ENCODE measurements at places on chromosomes 7 and 10.

GRCh38 chr7:53326634-53327033, 291.2 kb downstream of the POM121L12 start:
- no peaks in the 10 kb centered on the region for H3K36me3 ChIP-seq
- no peaks in the 10 kb centered on the region for H3K27me3 ChIP-seq

GRCh38 chr10:91163269-91163868, 57.1 kb upstream of the PCGF5 start:
- H3K4me1 ChIP-seq, result peaks cover 6% of the 10 kb centered on the region
- peaks cover 56% of the 10 kb centered on the region for H3K27me3 ChIP-seq

- peaks cover 63% of the 10 kb centered on the region for H3K27me3 ChIP-seq
- DNase-seq, result no peak
- no peak overlapping the region for H3K4me3 ChIP-seq
Measured at GRCh38 chr7:8255680-8256655, 6.0 kb downstream of the ICA1 start.

DNA sequence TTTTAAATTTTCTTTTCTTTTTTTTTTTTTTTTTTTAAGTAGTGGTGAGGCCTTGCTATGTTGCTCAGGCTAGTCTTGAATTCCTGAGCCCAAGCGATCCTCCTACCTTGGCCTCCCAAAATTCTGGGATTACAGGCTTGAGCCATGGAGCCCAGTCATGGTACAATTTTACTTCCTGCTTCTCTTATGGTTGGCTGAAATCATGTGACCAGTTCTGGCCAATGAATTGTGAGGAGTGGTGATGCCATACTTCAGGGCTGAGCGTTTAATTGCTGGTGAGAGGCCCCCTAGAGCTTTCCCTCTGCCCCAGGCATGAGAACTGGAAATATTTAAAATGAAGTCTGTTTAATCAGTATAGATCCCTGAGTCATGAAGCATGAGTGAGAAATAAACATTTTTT, 22.2 kb upstream of the BAIAP2L1 start:
- no peak overlapping the region for H3K4me3 ChIP-seq
- DNase-seq, result peak; percentile 72
- H3K4me1 ChIP-seq, result no peaks in the 10 kb centered on the region
- H3K27ac ChIP-seq, result no peak overlapping the region
- no peaks in the 10 kb centered on the region for H3K36me3 ChIP-seq

GRCh38 chr7:102988631-102989560, 76.1 kb downstream of the LRRC17 start:
- no peak for DNase-seq
- H3K4me1 ChIP-seq, result peaks cover 22% of the 10 kb centered on the region
- H3K27me3 ChIP-seq, result no peaks in the 10 kb centered on the region
- H3K27ac ChIP-seq, result no peak overlapping the region
- H3K36me3 ChIP-seq, result no peaks in the 10 kb centered on the region

- no peaks in the 10 kb centered on the region for H3K27me3 ChIP-seq
- no peak overlapping the region for H3K4me3 ChIP-seq
- no peak for DNase-seq
- no peak overlapping the region for H3K27ac ChIP-seq
Measured at GRCh38 chr10:96591946-96592345, 5.1 kb upstream of the TM9SF3 start.

- H3K4me3 ChIP-seq, result no peak overlapping the region
- H3K36me3 ChIP-seq, result no peaks in the 10 kb centered on the region
- no peak overlapping the region for H3K27ac ChIP-seq
- peaks cover 20% of the 10 kb centered on the region for H3K4me1 ChIP-seq
- H3K27me3 ChIP-seq, result no peaks in the 10 kb centered on the region
- DNase-seq, result no peak
Measured at GRCh38 chr7:106344861-106345260, 60.1 kb upstream of the NAMPT start.

- peaks cover 84% of the 10 kb centered on the region for H3K36me3 ChIP-seq
- H3K4me3 ChIP-seq, result no peak overlapping the region
- peaks cover 21% of the 10 kb centered on the region for H3K4me1 ChIP-seq
Measured at GRCh38 chr7:100884736-100885439, 4.6 kb downstream of the UFSP1 start.

DNA sequence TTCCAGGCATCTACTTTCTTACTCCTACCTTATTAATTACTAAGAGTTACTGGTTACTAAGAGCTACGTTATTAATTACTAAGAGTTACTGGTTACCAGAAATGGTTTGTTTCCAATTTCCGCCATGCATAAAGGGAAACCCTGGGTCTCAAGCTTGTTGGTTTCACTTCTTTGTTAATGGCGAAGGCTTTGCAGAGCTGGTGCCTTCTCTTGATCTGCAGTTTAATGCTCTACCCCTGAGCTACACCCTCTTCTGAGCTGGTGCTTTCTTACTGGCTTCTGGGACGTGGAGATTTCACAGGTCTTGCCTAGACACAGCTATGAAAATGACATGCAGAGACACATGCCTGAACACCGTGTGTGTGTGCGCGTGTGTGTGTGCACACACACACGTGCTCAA, 560 bp downstream of the CPA4 start:
- H3K27ac ChIP-seq, result no peak overlapping the region
- no peaks in the 10 kb centered on the region for H3K27me3 ChIP-seq
- H3K4me1 ChIP-seq, result no peaks in the 10 kb centered on the region
- H3K4me3 ChIP-seq, result no peak overlapping the region
- DNase-seq, result no peak

GRCh38 chr10:60453036-60453435, 63.4 kb upstream of the ANK3 start:
- no peaks in the 10 kb centered on the region for H3K27me3 ChIP-seq
- no peaks in the 10 kb centered on the region for H3K36me3 ChIP-seq
- no peaks in the 10 kb centered on the region for H3K4me1 ChIP-seq
- no peak overlapping the region for H3K4me3 ChIP-seq
- DNase-seq, result no peak

DNA sequence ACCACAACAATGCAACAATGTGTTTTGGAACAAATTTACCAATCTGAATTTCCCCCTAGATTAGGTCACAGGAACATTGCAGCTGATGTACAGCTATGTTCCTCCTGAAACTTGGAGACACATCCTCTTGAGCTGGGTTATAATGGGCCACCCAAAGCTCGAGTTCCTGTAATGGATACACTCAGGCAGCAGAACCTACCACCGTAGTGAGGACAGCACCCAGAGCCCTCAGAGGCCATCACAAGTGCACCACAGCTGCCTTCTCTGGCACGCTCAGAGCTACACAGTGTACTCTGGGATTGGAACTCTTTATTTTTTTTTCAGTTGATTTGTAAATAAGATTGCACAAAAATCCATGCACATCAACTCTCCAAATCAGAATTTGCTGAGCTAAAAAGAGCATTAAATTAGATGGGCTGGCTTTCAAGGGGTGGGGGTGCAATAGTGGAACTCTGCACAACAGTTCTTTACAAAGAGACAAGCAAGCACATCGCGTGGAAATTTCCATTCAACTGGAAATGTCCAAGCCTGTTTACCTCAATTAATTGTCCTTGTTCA, 56.7 kb downstream of the EGFR start:
- H3K36me3 ChIP-seq, result no peaks in the 10 kb centered on the region
- DNase-seq, result no peak
- no peaks in the 10 kb centered on the region for H3K27me3 ChIP-seq

- H3K36me3 ChIP-seq, result peaks cover 4% of the 10 kb centered on the region
- no peak for DNase-seq
- H3K27me3 ChIP-seq, result no peaks in the 10 kb centered on the region
- H3K4me3 ChIP-seq, result no peak overlapping the region
- H3K4me1 ChIP-seq, result no peaks in the 10 kb centered on the region
Measured at GRCh38 chr10:102608487-102608886, 35.8 kb upstream of the TRIM8 start.

DNA sequence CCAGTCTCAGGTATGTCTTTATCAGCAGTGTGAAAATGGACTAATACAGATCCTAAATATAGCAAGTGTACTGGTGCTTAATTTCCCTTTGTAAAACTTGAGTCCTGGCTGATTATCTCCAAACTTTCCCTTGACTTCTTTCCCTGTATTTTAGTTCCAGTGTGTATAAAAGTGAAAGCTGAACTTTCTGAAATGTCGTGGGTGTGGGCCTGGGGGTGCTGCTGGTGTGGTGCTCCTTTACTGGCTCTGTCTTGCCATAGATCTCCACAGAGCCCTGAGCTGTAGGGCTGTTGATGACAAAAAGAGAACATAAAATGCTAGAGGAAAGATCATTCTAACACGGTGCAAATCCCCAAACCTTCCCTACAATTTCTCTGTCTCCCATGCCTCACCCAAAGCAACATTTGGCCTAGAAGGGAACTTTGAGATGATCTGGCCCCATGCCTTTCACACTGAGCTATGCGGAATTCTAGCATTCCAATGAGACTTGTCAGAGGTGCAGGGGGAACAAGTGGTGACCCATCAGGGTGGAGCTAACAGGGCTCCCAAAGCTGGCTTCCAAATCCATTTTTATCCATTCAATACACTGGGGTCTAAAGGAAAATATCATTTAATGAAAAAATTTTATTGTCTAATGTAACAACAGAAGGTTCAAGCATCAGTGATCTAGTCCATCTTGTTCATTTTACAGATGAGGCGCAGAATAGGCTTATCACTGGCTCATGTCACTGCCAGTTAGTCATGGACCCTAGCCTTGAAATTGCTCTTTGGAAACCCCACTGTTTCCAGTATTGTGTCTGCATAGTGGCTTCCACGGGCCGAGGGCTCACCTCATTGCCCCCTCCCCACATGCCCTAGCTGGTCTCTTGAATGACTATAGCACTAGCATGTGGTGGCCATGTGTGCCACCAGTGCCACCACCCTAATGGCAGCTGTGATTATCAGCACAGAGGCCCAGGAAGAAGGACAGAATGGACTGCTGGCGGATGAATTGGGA, 1000.9 kb downstream of the LRMDA start:
- H3K4me1 ChIP-seq, result no peaks in the 10 kb centered on the region
- no peak for DNase-seq
- no peaks in the 10 kb centered on the region for H3K27me3 ChIP-seq
- H3K27ac ChIP-seq, result no peak overlapping the region
- H3K36me3 ChIP-seq, result no peaks in the 10 kb centered on the region

- H3K27ac ChIP-seq, result no peak overlapping the region
- peaks cover under 1% of the 10 kb centered on the region for H3K27me3 ChIP-seq
- no peak overlapping the region for H3K4me3 ChIP-seq
Measured at GRCh38 chr7:25562673-25563182, 334.4 kb upstream of the NPVF start.

DNA sequence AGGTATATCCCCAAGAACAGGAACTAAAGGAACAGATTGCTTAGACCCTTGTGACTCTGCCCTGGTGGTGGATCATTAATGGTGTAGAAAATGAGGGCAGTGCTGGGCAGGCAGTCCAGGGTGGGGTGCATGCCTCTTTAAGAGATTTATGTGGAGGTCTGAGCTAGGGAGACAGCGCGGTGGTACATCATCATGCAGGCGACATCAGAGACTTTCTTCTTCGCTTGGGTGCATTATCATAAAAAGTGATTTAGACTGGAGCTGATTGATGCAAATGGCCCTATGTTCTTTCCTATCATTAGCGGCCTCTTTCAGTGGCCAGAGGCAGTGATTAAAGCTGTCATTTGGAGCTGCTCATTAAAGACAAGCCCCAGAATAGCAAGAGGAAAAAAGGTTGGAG, 519.1 kb upstream of the GALNT17 start:
- no peak for DNase-seq
- H3K36me3 ChIP-seq, result no peaks in the 10 kb centered on the region
- no peak overlapping the region for H3K27ac ChIP-seq

DNA sequence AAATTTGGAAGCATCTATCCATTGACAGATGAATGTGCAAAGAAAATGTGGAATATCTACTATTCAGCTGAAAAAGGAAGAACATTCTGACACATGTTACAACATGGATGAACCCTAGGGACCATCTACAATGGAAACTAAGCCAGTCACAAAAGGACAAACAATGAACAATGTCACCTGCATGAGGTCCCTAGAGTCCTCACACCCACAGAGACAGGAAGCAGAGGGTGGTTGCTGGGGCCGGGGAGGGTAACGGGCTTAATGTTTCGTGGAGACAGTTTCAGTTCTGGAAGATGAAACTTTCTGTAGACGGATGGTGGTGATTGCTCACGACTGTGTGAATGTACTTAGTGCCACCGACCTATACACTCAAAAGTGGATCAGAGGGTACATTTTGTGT, 282.9 kb downstream of the ADARB2 start:
- no peaks in the 10 kb centered on the region for H3K4me1 ChIP-seq
- no peak overlapping the region for H3K27ac ChIP-seq
- DNase-seq, result no peak
- no peaks in the 10 kb centered on the region for H3K36me3 ChIP-seq
- H3K4me3 ChIP-seq, result no peak overlapping the region
- H3K27me3 ChIP-seq, result peaks cover 55% of the 10 kb centered on the region

- H3K27me3 ChIP-seq, result no peaks in the 10 kb centered on the region
- no peaks in the 10 kb centered on the region for H3K4me1 ChIP-seq
- H3K36me3 ChIP-seq, result peaks cover 25% of the 10 kb centered on the region
- DNase-seq, result no peak
- no peak overlapping the region for H3K4me3 ChIP-seq
- H3K27ac ChIP-seq, result no peak overlapping the region
Measured at GRCh38 chr7:108561047-108561619, 8.4 kb downstream of the THAP5 start.

GRCh38 chr10:109701633-109702215, 221.6 kb downstream of the XPNPEP1 start:
- H3K4me3 ChIP-seq, result no peak overlapping the region
- no peaks in the 10 kb centered on the region for H3K27me3 ChIP-seq
- H3K27ac ChIP-seq, result no peak overlapping the region
- no peaks in the 10 kb centered on the region for H3K36me3 ChIP-seq
- H3K4me1 ChIP-seq, result no peaks in the 10 kb centered on the region
- no peak for DNase-seq

DNA sequence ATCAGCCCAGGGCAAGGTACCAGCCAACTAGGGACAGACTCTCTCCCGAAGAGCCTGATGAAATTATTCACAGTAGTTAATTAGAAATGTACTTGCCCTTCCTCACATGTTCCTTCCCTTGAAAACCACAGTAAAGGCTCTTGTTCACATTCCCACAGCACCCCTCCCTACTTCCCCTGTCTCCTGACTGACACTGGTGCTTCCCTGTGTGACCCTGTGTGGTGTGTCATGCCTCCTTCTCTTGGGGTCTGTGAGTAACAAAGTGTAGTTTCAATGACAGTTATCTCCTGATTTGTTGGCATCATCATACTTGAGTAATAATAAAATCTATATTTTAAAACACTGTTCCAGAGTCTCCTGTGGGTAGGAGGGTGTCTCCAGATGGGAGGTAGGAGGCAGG, 209.7 kb downstream of the ABCA13 start:
- H3K4me3 ChIP-seq, result no peak overlapping the region
- no peaks in the 10 kb centered on the region for H3K4me1 ChIP-seq
- no peak overlapping the region for H3K27ac ChIP-seq
- H3K27me3 ChIP-seq, result no peaks in the 10 kb centered on the region
- no peak for DNase-seq

Data from A673 (cell line).